ENCODE measurements at places on chromosomes 13 and 19.

DNA sequence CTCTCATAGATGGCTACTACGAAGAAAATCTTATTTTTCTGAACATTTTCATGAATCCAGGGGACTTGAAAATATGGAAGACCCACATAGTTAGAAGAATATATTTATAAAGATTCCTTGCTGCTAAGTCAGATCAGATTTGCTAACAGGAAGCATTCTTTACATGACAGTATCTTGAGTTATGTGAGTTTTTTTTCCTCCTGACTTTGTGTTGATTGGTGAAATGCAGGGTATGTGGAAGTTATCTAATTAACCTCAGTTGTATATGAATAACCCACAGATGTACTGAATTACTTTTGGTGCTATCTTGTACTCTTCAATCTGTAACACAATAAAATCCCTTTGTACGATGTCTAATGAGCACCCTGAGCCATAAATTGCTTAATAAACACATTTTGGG lies 53.8 kb downstream of the ESD start:
- DNase-seq = no peak

- no peak for DNase-seq
Observed at GRCh38 chr13:20306039-20306438, 73.9 kb upstream of the GJB6 start.

GRCh38 chr19:17840019-17840418 lies 7.8 kb downstream of the JAK3 start:
- no peak for DNase-seq

DNA sequence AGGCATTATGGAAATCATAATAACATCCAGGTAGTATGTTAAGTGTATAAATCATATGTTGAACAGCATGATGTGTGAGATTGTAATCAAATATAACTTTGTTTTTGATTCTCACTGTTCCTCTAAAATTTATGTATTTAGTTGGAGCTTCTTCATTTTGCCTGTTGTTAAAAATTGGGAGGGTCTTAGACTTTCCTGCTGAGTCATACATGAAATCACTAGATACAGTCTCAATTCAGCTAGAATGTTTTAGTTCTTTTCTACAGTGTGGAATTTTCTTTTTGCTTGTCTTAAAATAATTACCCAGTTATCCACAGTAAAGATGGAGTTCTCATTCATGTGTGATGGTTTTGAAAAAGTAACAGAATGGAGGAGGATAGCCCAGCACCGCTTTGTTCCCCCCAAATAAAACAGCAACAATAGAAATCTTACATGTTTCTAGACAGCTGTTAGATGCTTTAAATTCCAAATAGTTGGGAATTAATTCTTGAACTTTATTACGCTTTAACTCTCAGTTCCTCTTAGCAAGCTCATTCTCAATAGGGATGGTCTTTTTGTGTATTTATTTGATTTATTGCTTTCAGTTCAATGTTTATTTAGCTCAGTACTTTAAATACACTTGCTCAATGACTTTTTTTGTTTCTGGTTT lies 109.5 kb downstream of the PDS5B start:
- DNase-seq = no peak

- no peak for DNase-seq
Observed at GRCh38 chr13:77456271-77456670, 79.2 kb upstream of the SCEL start.

GRCh38 chr13:37476874-37477273 lies 121.7 kb downstream of the POSTN start:
- no peak for DNase-seq

GRCh38 chr13:42926555-42926954 lies 65.5 kb downstream of the EPSTI1 start:
- DNase-seq = no peak

GRCh38 chr13:99299920-99300341 lies 7.3 kb downstream of the GPR183 start:
- DNase-seq = no peak

- DNase-seq = peak; percentile 84
Observed at GRCh38 chr19:1252221-1252820, 3.9 kb downstream of the MIDN start.
